ENCODE measurements at places on chromosomes 6 and 20.
A peak's percentile ranks its signal among the peaks of the same experiment; 100 is the strongest.

- no peak for DNase-seq
These were observed 13.5 kb downstream of the DHX35 start for GRCh38 chr20:38975539-38976120.

DNA sequence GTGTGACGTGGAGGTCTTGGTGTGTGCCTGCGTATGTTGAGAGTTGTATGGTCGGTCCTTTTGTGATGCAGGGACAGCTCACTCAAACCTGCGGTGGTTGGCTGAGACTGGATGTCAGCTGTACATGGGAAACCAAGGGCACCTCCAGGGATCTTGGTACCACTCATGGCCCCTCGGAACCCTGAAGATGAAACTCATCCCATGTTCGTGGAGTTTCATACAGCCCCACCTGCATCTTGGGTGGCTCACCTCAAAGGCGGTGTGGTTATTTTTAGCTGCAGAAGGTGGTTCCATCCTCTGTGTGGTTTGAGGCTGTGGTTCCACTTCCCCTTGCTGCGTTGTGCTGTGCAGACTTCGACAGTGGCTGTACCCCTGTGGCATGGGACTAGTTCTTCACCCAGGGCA, 52.6 kb upstream of the SLC22A1 start:
- no peak for DNase-seq

GRCh38 chr6:35727231-35727934, 9.4 kb upstream of the ARMC12 start:
- peak; percentile 95 for DNase-seq

DNA sequence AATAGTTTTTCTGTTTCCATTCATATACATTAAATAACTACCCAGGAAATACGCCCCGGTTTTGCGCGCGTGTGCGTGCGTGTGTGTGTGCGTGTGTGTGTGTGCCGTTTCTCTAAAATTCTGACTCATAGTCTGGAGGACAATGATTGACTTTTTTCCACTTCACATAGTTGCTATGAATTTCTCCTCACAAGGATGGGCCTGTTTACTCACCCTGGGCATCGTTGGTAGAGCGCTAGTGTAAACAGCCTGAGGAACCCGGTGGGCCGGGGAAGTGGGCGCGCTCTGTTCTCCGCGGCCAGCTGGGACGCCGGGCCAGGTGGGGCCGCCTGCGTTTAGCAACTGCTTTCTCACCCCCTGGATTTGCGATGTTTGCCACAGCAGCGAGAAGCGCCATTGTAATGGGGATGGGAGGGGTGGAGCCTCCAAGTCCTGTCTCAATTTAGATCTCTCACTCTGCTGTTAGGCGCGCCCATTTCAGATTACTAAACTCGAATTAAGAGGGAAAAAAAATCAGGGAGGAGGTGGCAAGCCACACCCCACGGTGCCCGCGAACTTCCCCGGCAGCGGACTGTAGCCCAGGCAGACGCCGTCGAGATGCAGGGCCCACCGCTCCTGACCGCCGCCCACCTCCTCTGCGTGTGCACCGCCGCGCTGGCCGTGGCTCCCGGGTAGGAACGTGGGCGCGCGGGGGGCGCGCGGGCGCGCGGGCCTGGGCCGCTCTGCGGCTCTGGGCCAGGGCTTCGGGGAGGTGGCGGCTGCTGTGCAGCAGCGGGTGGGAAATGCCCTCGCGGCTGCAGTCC, at the start of gene CD109:
Gene CD109, plus strand, starts transcription at position 585 of the 803 bp plus-strand sequence. Its CDS starts 13 bp downstream, at position 598.
- peak; percentile 83 for DNase-seq

DNA sequence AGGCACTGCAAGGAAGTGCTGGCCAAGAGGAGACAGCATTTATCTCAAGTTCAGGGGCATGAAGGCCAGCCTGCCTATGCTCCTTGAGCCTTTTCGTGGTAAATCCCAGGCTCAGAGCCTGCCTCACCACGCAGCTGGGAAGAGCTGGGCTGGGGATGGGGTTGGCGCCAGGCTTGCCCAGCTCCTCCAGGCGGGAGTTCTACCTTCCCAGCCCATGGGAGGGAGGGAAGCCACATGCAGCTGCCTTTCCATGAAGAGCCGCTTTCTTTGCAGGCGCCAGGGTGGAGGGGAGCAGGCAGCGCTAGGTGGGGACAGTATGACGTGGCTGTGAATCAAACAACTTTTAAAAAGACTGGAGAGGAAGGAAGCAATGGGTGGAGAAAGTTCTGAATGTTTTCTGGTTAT, 19.5 kb upstream of the SIRT5 start:
- DNase-seq = peak; percentile 33

DNA sequence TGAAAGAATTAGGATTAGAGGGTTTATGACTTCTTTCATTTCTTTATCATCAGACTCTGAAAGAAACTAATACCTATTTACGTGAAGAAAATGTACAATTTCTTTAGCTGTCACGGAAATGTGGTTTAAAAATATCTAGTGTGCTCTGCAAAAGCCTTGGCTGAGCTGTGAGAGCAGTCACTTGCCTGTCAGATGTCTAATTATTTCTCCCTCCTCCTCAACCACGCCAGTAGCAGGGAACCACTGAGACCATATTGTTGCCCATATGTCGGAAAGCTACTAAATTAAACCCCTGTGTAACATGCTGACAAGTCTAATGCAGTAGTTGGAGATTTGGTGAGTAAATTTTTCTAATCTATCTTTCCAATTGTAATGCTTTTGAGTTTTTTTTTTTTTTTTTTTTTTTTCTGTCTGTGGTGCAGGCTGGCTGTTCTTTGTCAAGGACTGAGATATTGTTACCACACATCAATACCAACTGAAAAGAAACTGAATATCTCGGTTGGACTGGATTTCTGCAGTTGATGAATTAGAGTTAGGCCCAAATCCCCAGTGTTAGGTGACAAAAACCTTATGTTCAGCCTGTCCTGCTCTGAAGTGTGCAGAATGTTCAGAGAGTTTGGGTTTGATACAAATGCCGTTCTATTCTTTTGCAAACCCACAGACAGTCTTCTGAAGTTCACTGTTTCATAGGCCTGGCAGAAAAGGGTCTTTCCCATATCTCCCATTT, 302.9 kb upstream of the SYNCRIP start:
- DNase-seq = no peak

DNA sequence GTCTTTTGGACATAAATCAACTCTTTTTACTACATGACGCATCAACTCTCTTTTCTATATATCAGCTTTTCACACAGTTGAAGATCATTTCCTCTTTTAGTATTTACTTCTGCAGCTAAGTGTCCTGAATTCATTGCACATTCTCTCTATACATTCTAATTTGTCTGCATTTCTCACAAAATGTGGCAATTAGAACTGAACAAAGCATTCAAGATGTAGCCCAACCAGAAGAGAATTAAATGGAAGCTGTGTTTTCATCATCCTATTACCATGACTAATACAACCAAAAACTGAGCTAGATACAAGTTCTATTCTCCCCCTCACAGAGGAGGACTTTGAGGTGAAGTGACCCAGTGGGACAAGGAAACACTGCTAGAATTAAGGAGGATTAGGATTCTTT, 86.9 kb downstream of the PLCG1 start:
- no peak for DNase-seq

- DNase-seq = peak; percentile 83
These were observed 1.5 kb upstream of the GMEB2 start for GRCh38 chr20:63628246-63628975.

- no peak for DNase-seq
These were observed 190.2 kb downstream of the COL9A1 start for GRCh38 chr6:70112716-70113115.

GRCh38 chr6:154653385-154653784, 79.8 kb upstream of the SCAF8 start:
- DNase-seq = peak; percentile 57

DNA sequence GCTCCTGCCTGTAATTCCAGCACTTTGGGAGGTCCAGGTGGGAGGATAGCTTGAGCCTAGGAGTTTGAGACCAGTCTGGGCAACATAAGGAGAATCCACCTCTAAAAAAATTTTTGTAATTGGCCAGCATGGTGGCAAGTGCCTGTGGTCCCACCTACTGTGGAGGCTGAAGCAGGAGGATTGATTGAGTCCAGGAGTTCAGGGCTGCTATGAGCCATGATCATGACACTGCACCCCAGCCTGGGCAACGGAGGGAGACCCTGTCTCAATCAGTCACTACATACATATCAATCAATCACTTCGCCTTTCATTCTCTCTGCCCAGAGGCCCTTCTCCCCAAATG, 1.1 kb upstream of the STK38 start:
- DNase-seq = no peak

- peak; percentile 26 for DNase-seq
These were observed 615.7 kb upstream of the CITED2 start for GRCh38 chr6:139990026-139990686.

- no peak for DNase-seq
These were observed 15.0 kb downstream of the IMPG1 start for GRCh38 chr6:76057469-76057868.

- DNase-seq = no peak
These were observed 190.8 kb downstream of the DLL1 start for GRCh38 chr6:170100046-170100445.

GRCh38 chr6:15080895-15081294, 165.0 kb upstream of the JARID2 start:
- DNase-seq = no peak

DNA sequence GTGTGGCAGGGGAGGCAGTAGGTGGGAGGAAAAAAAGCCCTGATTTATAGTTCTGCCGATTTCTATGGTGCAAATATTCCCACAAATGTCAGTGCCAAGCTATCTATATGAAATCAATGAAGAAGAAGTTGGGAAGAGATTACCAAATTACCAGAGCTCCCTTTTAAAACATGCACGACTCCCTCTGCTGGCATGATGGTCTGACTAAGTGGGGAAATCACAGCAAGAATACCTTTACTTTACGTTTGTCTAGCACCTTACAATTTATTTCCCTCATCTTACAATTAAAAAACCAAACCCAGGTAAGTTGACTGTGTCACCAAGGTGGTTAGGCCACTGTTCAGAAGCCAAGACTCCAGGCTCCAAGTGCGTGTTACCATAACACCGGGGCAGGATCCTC, 55.6 kb downstream of the AGPAT4 start:
- DNase-seq = no peak

- DNase-seq = peak; percentile 59
These were observed 48.8 kb downstream of the NT5E start for GRCh38 chr6:85498596-85499258.

Measured in fibroblast of pulmonary artery (primary cell).